ENCODE measurements at places on chromosomes 1 and 21. TPM values are rescaled to one million over a fixed set of nuclear protein-coding genes. Genes with fewer than 3 reads are reported as not detected.

The KIF17 gene
- 0.42 TPM for total RNA-seq

DNA sequence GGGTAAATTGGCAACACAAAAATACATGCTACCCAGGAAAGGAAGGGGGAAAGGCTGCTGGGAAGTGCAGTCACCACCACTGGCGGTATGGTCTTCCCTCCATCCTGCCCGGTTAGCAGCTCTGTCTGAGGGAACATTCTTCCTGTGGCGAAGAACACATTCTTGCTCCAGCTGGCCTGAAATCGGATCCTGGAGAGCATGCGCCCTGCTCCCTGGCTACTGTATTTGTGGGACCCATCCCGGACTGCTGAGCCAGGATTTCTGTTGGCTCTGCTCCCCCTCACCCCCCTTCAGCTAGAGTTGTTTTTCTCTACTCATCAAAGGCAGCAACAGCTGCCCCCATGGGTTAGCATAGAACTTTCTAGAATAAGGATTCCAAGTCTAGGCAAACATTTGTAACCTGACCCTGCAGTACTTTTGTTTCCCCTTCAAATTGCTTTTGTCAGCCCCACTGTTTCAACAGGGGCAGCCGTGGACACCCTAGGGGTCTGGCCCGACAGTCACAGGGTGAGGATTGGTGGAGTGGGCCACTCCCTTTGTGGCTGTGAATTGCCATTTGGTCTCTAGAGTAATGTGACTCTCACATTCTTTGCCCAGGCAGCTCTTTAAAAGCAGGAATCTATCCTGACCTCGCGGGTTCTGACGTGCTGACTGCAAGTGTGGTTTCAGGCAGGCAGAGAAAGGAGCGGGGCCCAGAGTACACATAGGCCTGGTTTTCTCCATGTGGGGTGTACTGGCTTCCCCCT is 157.7 kb downstream of the TOMM20 start:
- DNase-seq: no peak

GRCh38 chr1:154747740-154748404 is 122.2 kb downstream of the KCNN3 start:
- DNase-seq: no peak

- no peak for DNase-seq
Measured at GRCh38 chr1:113868387-113869083, 3.0 kb downstream of the PTPN22 start.

The GBP7 gene
- not detected for total RNA-seq

GRCh38 chr1:7586031-7586941 is 184.8 kb upstream of the VAMP3 start:
- DNase-seq: no peak

DNA sequence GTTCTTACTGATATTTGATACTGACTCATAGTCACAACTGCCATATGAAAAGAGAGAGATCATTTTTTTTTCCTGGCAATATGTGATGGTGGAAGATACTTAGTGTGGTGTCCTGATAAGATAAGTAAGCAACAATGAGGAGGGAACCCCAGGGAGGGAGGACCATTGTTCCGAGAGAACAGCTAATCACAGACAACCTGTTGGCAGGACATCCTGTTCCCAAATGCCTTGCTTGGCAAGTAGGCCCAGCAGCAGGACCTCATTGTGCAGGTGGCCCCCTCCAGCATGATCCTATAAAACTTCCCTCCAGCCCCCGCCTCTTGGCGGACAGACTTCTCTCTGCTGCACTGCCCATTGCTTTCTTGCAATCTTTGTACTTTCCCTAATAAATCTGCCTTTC is 329.4 kb upstream of the CHRM3 start:
- DNase-seq: no peak

All from T-helper 17 cell (primary cell).